ENCODE measurements at places on chromosomes 5 and 9.

GRCh38 chr5:115543365-115544042 is 1.1 kb downstream of the FEM1C start:
- DNase-seq, result peak; percentile 74

- no peak for DNase-seq
Measured at GRCh38 chr9:128836509-128837145, 7.0 kb upstream of the SPOUT1 start.

GRCh38 chr5:119270121-119270565 is 85.7 kb upstream of the TNFAIP8 start:
- no peak for DNase-seq

- peak; percentile 98 for DNase-seq
Measured at GRCh38 chr9:120842685-120843485, at the start of gene PSMD5. TSS of gene PSMD5 (minus strand) at chr9:120842922. CDS start at chr9:120842909, 13 bp downstream.

DNA sequence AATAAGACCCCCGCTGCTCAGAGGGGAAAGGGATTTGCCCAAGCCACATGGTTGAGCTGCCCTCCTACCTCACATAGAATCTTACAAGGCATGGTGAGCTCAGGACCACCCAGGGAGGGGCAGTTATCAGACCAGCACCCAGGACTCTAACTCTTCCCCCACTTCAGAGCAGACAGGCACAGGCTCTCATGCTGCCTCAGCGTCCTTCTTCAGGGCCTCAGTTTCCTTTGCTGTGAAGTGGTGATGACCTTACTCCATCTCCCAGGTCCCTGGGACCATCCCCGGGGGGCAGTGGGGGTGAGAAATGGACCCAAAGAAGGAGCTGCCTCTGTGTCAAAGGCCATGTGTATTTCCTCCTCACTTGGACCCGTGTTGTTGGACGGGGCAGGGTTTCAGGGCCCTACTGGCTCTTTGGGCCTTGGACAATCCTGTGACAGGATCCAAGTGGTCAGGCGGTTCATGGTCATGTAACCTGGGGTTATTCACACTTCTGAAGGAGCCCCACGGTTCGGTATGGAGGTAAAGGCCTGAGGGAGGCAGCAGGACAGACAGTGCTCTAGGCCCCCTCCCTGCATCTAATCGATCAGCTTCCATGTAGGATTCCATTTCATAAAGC is 31.7 kb upstream of the CSF1R start:
- DNase-seq, result peak; percentile 53

DNA sequence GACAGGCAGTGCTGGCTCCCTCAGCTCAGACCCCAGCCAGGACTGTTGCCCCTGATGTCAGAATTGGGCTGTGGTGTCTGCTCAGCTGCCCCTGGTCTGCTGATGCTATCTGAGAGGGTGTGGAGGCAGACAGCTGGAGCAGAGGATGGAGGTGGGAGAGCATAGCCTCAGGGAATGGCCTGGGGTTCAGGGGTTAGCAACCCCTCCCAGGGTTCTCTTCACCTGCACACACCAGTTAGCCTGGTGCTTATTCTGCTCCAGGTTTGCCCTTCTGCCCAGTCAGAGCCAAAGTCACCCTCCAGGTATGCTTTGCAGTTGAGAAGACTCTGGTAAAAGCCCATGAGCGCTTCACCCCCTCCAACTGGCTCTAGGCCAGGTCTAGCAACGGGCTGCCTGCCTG is 109.8 kb downstream of the SAXO1 start:
- DNase-seq, result no peak

DNA sequence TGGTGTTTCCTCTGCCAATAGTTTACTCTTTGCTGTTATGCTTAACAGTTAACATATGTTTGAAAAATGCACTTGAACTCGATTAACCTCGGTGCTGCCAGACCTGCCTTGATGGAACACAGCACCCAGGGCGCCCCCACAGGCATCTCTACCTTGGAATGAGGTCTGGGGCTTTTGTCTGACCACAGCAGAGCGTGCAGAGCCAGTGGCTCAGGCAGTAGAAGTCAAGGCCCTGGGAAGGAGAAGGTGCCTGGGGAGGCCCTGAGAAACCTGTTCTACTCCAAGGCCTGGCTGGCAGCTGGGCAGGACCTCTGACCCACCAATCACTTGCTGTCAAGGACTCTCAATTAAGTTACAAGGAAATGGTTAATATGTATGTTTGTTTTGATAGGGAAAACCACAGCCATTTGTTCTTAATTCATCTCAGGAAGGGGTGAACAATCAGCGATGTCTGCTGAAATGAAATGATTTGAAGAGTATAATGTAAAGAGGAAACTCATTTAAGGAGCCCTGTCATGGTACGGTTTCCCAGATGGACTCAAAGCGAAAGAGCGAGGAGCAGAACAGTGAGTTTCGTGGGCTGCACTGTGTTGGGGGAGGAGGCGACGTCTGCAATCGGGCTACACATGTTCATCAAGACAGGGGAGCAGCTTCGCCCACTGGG is 21.9 kb downstream of the MACROH2A1 start:
- no peak for DNase-seq

GRCh38 chr9:37217161-37217560 is 96.8 kb downstream of the ZCCHC7 start:
- no peak for DNase-seq

- DNase-seq, result no peak
Measured at GRCh38 chr5:160398806-160399205, 1.0 kb downstream of the FAM200C start.

DNA sequence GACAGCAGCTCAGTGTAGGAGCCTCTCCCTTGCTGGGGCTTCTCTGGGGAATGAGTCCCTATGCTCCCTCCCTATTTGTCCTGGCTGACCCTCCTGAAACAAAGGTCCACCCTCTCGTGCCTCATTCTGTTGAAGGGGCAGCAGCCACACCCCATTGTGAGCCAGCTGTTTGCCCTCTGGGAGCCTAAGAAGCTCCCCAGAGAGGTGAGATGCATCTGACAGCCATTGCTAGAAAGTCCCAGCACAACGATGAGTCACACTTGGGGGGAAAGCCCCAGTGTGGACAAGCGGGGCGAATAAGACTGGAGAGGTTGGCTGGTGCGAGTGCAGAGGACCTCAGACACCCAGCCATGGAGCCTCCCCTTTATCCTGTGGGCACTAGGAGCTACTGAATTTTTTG is 101.4 kb downstream of the PPARGC1B start:
- DNase-seq, result no peak

- no peak for DNase-seq
Measured at GRCh38 chr5:17222664-17223063, 5.2 kb downstream of the BASP1 start.

DNA sequence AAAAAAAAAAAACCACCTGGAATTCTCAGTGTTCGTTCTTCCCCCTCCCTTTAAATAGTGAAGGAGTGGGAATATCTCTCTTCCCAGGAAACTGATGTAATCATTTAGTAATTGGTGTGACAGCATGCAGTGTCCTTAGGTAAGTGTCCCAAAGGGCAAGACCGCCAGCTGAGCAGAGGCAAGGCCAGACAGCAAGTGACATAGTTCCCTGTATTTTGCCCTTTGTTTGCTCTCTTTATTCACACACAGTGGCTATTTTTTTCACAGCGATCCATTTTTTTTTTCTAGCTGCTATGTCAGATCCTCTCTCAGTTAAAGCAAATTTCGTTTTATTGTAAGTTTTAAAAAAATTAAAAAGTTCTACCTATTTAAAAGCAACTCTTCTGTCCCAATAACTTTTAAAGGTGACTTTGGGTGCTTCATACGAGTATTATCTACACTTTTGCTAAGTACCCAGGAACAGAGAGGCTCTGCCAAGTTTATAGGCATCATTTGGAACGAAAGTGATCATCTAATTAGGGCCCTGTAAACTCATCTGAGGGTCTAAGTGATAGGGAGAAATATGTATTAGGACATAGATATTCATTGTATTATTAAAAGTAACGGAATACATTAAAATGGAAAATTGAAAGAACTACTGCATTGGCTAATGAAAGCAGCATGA is 98.2 kb upstream of the ALDH1A1 start:
- no peak for DNase-seq

DNA sequence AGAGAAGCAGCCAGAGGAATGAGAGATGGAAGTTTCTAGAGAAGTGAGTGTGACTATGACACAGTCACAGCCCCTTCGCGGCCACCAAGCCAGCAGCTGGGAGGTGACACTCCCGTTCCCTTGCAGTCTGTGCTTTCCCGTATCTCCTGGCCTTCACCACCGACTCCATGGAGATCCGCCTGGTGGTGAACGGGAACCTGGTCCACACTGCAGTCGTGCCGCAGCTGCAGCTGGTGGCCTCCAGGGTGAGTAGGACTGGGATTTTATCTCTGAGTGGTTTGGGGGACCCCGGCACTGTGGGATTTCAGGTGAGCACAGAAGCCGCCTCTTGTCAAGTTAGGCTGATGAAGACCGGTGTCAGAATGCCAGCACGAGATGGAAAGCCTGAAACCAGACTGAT is 12.1 kb upstream of the SLC2A8 start:
- DNase-seq, result no peak

GRCh38 chr5:32100691-32101302 is 73.3 kb downstream of the GOLPH3 start:
- DNase-seq, result no peak

- no peak for DNase-seq
Measured at GRCh38 chr9:93123561-93124283, 10.3 kb downstream of the NINJ1 start.

DNA sequence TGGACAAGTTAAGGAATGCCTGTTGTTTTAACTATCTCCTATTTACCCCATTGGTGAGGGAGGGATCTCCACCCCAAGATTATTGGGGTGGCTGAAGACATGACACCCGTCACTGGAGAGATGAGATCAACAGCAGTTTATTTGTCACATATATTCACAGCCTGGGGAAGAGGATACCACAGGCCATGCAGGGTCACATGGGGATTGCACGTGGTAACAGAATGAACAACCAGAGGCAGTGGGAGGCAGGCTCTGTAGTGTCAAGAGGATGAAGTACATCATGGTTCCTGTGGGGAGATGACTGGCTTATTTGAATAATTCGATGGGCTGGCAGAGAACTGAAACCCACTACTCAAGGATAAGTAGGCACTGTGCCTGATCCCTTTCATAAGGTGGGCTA is 18.6 kb upstream of the SHISAL2B start:
- DNase-seq, result no peak

- no peak for DNase-seq
Measured at GRCh38 chr5:143569213-143569701, 165.8 kb upstream of the NR3C1 start.

GRCh38 chr5:161058781-161059180 is 206.8 kb upstream of the ATP10B start:
- DNase-seq, result no peak

GRCh38 chr5:124537107-124537506 is 209.3 kb downstream of the ZNF608 start:
- no peak for DNase-seq

DNA sequence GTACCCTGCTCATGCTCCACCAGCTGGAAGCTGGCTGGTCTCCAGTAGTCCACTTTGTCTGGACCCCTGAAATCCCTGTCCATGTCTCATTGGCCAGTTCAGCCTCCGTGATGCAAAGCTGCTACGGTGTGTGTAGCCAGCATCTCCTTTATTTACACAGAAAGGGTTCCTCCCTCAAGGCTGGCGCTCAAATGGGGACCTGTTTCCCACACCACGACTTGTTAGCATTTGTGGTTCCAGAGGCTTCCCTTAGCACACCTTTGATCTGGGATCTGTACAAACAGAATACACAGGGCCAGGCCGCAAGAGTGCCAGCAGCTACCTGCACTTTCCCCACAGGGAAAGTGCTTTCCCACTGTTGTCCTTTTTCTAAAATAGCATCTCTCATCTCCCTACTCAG is 5.7 kb upstream of the SMU1 start:
- DNase-seq, result no peak

- DNase-seq, result no peak
Measured at GRCh38 chr9:34027845-34028574, 20.7 kb downstream of the UBAP2 start.

- DNase-seq, result no peak
Measured at GRCh38 chr5:163269624-163270023, 167.8 kb upstream of the CCNG1 start.

DNA sequence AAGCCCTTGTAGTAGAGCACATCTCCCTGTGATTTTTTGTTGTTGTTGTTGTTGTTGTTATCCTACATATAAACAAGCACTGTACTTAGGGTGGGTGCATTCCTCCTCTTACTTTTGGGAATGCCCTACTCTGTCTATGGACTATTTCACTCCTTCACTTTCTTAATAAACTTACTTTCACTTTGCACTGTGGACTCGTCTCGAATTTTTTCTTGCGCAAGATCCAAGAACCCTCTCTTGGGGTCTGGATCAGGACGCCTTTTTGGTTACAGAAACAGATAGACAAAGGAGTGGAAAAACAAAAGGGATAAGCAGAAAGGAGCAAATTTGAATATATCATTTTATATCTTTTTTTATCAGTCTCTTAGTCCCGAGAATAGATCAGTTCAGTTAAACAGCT is 14.4 kb upstream of the PAIP1 start:
- DNase-seq, result no peak

DNA sequence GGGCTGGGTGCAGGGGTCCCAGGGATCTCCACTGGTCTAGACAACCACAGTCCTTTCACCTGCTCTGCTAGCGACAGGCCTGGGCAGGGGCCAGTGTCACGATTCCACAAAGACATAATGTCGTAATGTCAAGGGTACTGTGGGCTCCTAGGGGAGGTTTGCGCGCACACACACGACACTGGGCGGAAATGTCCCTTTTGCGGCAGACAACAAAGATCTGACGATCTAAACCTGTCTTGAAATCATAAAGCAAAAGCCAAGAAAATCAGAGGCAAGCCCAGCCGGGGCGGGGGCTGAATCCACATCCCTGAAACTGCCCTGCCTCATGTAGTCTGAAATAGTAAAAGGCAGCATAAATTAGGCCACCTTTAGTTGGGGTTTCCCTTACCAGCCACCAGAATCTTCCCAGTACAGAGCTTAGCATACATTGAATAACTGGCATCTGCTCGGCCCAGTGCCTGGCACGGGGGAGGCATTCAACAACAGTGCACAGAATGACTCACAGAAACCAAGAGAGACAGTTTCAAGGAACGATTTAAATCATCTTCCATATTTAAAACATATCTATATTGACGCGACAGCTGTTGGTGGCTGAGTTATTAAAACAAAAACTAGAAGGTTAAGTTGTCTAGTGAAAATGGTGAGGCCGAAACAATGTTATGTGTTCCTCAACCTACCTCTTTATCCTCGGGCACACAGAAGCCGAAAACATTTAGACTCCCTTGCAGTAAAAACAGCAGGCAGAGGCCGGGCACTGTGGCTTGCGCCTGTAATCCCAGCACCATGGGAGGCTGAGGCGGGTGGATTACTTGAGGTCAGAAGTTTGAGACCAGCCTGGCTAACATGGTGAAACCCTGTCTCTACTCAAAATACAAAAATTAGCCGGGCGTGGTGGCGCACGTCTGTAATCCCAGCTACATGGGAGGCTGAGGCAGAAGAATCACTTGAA is 151.0 kb downstream of the MYO10 start:
- no peak for DNase-seq
